ENCODE measurements at places on chromosomes 2 and 18. TPM values are rescaled to one million over a fixed set of nuclear protein-coding genes. Genes with fewer than 3 reads are reported as not detected.

DNA sequence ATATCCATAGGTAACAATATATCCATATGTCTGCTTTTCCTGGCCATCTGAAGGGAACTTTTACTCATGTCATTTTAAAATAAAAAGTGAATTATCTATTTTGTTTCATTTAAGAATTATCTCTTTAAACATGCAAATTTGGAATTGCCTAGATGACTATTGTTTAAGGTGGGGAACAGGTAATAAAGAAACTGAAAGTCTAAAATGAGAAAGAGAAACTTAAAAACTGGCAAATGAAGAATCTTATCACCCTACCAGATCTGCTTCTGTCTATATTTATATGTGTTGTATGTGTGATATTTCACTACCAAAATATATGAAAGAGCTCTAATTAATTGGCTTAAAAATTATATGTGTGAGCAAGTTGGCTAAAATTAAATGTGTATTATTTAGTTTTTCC is 243.2 kb upstream of the KCNH7 start:
- DNase-seq, result no peak

DNA sequence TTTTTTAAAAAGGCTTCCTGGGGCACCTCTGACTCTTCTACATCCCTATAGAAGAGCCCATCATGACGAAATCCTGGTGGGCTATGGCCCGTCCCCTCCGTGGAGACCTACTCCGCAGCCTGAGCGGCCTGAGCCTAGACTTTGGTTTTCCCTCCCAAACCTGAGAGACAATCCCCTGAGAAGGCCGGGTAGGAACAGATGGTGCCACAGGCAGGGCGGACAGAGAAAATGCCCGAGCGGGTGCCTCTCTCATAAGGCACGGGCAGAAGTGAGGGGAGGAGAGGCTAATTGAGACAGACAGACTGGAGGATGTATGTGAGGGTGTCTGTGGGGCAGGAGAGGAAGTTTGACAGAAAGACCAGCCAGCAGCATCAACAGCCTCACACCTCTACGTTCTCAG is 20.2 kb upstream of the SFXN5 start:
- no peak for DNase-seq

DNA sequence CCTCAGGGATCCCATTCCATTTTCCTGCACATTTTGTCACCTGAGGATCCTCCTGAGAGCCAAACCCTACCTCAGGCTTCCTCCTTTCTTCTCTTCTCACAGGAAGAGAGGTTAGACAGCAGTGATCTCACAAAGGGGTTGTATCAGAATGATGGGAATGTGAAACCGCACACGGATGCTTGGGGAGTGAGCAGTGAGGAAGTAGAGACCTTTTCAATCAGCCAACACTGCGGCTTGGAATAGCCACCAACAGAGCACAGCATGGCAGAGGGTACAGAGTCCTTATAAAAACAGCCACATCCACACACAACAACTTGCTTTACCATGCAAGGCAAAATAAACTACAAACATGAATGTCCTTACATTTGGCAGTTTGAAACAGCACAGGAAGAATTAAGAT is 8.7 kb downstream of the TMEM182 start:
- no peak for DNase-seq

DNA sequence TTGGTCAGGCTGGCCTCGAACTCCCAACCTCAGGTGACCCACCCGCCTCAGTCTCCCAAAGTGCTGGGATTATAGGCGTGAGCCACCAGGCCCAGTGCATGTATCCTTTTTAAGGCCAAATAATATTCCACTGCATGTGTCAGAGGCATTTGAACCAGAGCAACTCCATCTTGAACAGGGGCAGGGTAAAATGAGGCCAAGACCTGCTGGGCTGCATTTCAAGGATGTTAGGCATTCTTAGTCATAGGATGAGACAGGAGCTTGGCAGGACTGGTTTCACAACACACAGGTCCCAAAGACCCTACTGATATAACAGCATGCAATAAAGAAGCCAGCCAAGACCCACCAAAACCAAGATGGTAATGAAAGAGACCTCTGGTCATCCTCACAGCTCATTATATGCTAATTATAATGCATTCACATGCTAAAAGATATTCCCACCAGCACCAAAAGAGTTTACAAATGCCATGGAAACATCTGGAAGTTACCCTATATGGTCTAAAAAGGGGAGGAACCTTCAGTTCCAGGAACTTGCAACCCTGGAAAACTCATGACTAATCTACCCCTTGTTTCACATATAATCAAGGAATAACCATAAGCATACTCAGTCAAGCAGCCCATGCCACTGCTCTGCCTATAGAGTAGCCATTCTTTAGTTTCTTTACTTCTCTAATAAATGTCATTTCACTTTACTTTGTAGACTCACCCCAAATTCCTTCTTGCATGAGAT is 204.6 kb downstream of the RAB3GAP1 start:
- no peak for DNase-seq

NPPC gene
- 0.41 TPM for total RNA-seq

- no peak for DNase-seq
These were observed 1641.3 kb upstream of the SLC39A10 start for GRCh38 chr2:194015751-194016150.

DNA sequence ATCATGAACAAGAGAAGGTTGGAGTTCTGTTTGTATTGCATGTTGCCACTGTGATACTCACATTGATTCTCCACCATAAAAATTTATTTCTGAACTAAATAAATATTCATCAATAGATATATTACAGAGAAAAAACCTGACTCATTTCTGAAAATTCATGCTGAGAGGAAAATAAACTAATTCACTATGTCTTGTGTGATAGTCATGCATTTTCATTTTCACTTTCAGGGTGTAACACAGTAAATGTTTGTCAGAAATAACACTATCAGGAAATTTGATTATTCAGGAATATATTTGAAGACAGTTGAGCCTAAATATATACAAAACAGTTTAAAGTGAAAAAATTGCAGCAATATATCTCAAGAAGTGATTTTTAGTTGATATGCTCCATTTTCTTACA is 335.2 kb downstream of the KCNJ3 start:
- no peak for DNase-seq

DNA sequence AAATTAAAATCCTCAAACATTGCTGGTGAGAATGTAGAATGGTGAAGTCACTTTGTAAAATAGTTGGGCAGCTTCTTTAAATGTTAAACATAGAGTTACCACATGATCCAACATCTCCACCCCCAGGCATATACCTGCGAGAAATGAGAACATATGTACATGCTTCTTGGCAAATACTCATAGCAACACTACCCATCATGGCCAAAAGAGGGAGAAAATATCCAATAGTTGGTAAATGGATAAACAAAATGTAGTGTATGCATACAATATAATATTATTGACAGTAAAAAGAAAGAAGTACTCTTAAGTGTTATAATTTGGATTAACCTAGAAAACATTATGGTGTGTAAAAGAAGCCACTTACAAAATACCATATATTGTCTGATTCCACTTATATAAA is 185.9 kb downstream of the CDH7 start:
- DNase-seq, result no peak

All from frontal cortex (tissue), 4 donors.